Karpas-422 (cell line): ENCODE measurements at places on chromosomes 2 and 18. TPM values are rescaled to one million over a fixed set of nuclear protein-coding genes. Genes with fewer than 3 reads are reported as not detected.

The SKOR2 gene
- total RNA-seq: not detected in 2 replicates

The RGPD5 gene
- 11.4 and 58.4 TPM in 2 replicates for total RNA-seq

DNA sequence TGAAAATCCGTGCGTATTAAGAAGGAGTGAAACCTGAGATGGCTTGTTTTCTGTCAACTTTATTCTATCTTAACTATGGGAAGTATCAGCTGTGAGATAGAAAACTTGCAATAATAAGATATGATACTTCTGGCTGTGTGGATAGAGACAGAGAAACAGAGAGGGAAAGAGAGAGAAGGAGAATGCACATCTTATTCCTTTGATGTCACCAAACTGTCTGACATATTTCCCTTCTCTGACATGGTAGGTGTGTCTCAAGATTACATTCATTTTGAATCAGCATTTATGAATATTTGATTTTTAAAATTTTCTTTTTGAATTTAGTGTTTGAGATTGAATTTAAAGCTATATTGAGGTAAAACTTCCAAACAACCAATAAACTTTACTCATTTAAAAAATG, 69.4 kb downstream of the CDC42EP3 start:
- no peak for DNase-seq

GRCh38 chr2:42516418-42516901, 22.7 kb upstream of the KCNG3 start:
- DNase-seq: peak; percentile 37

DNA sequence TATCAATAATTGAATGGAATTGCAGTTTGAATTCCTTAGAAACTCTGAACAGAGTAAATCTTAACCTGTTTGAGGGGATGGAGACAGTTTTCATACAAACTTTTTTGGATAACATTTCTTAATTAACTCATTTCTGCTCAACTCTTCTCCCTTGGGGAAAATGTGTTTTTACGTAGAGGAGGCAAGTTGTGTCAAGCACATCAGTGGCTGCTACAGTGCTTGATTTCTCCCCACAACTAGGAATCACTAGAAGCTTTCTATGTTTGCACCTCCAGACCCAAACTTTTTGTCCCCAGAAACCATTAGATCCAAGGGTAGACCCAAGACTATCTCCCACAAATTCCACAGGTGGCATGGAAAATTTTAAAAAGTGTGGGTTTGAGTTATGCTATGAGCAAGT, 658.9 kb upstream of the FSHR start:
- no peak for DNase-seq

GRCh38 chr2:160114020-160114419, 51.6 kb upstream of the PLA2R1 start:
- DNase-seq: no peak

DNA sequence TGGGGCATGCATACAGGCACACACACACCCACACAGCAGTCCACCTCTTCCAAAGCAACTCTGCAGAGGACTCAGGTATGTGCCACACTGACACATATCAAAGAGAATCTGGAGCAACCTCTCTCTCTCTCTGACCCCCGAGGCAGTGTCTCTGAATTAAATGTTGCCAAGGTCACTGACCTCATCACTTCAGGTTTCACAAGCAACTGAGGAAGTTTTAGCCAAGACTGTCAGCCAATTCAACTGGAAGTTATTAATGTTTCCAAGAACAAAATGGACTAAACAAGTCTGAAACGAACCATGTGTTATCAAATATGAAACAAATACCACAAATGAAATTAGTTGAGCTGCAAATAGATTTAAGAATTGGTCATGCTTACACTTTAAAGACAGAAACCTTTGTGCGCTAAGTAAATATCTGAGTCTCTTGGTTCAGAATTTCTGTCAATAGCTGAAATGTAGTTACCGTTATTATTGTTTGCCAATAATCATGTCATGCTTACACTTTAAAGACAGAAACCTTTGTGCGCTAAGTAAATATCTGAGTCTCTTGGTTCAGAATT, 86.1 kb downstream of the SLC25A12 start:
- DNase-seq: no peak

DNA sequence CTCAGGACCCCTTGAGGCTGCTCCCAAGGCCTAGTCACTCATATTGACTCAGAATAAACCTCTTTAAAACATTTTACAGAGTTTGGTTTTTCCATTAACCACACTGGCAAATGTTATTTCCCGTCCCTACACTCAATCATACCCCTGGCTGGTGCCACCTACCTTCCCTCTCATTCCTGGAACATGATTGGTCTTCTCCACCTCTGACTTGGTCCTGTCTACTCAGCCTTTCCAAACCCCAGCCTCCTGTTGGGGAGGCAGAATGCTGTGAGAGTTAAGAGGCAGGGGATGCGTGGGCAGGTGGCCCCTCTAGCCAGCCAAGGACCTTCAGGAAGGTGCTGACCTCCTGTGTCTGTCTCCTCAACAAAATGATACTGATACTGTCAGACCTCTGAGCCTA, 149.3 kb downstream of the CABLES1 start:
- DNase-seq: no peak

DNA sequence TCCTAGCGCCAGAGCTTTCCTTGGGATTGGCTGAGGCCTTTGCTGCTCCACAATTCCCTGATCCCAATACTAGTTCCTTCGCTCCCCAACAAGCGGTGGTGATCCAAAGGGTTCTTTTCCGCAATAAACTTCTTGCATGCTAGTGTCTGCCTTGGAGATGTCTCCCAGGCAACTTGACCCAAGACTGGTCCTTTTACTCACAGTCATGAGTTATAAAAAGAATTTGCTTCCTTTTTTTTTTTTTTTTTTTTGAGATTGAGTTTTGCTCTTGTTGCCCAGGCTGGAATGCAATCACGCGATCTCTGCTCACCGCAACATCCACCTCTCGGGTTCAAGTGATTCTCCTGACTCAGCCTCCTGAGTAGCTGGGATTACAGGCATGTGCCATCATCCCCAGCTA, 89.8 kb upstream of the SP3 start:
- no peak for DNase-seq
